ENCODE measurements at places on chromosomes 5 and 9. TPM values are rescaled to one million over a fixed set of nuclear protein-coding genes. Genes with fewer than 3 reads are reported as not detected.

OCLN gene
- total RNA-seq: 18.2 TPM

SPINK6 gene
- not detected for total RNA-seq

LURAP1L gene
- 34.5 TPM for total RNA-seq

BOD1 gene
- total RNA-seq: 37.6 TPM

PLEKHG4B gene
- total RNA-seq: 3.7 TPM

MYMK gene
- 1.2 TPM for total RNA-seq

DNA sequence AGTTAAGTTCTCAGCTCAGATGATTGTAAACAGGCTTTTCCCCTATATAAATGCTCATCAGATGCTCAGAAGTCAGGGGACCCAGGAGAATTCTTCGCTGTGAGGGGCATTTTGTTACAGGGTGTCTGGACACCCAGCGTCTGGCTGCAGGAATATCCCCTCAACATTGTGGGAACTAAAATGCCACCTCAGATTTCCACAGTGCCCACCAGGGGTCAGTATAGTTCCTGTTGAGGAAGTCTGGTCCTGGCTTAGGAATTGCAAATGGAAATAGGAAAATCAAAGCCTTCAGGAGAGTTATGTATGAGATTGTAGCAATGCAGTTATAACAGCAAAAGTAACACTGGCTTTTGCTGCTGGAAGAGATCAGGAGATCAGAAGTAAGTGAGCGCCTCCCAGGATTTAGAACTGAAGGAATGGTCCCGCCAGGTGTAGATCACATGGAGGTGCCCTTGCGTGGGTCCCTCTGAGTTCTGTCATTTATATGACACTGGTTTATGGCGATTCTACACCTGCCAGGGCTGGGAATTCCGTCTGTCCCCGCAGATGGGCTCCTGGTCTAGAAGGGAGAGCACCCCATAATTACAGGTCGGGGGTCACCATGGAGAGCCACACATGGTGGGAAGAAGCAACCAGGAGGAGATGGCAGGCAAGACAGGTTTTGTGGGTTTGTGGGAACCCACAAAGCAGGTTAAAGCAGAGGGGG, 47.1 kb upstream of the CTSL start:
- peak; percentile 43 for DNase-seq

DNA sequence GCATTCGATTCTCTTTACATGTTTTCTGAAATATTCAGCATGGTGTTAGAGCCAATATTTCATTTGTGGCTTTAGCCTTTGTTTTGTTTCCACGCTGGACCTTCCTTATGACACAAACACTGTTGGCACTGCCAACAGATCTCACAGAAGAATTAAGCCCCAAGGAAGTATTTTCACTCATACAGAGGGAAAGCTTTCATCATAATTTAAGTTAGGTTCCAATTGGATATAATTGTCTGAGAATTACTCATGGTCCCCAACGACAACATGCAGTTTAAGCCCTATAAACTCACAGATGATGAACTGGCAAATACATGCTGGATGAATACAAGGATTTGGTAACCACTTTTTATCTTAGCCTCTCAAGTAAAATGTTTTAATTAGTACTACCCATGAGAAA, 259.5 kb downstream of the EBF1 start:
- DNase-seq: no peak

DNA sequence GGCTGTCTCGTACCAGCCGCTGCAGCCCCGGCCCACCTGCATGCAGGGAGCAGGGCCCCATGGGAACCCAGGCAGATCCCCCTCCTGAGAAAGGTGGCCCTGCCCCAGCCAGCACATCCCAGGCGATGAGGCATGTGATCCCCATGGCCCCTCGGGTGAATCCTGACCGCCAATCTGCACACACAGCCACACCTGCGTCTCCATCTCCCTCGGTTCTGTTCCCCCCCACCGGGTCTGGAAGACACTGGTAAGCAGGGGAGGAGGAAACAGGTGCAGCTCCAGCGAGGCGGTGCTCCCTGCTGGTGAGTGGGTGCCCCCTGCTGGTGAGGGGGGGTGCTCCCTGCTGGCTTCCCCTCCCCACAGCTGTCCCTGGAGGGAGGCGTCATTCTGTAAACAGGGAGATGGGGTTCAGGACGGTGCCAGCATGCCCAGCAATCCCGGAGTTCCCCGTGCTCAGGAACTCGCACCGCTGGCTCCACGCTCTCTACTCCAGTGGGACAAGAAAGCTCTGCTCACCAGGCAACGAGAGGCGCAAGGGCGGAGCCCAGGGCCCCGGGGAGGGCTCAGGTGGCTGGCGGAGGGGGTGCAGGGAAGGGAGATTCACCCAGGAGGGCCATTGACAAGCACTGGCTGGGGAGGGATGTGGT, 28.4 kb upstream of the SLC12A7 start:
- DNase-seq: no peak

DNA sequence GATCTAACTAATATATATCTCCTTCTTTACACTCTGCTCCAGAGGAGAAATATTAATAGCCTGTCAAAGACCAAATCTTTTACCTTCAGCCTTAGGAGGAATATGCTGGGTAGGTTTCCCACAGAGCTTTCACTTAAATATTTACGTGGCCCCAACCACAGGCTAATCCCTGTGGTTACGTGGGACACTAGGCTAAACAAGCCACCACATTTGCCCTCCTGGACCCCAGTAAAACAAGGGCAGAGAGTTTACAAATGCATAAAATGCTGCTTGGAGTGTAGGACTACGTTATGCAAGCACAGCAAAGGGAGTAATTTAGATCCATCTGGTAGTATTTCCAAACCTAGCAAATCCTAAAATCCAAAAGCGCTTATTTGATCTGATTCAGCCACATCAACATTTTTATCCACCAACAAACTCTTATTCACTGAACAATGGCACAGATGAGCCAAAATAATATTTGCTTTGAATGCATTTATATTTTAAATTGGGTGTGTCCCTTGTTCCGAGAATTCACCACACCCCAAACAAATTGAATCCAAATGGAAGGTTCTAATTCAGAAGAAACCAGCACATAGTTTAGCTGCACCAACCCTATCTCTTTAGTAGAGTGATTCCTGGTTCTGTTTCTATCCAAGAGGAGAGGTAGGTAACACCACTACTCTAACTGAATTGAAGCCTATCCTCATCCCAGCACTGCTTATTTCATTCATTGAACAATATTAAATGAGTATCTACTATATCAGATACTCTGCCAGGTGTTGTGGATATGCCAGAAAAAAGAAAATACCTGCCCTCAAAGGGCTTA, 179.0 kb downstream of the TSSK1B start:
- no peak for DNase-seq

DNA sequence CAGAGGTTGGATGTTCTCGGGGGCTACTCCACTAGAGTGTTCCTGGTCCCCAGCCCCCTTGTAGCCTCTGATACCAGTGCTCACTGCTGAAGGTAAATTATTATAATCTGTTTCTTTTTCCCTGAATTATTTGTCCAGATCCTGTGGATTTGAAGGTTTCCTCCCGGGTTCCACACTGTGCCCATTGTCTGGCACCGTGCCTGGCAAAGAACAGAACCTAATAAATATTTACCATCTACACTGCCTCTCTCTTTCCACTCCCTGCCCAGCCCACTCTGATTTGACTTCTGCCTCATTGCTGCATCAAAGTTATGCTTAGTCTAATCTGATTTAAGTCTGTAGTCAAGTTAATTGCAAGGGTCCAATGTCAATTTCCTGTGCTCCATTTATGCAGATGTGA, 322.9 kb downstream of the NTRK2 start:
- DNase-seq: no peak

- no peak for DNase-seq
Observed at GRCh38 chr5:18379189-18379588, 744.9 kb downstream of the TAF11L14 start.

GRCh38 chr5:63247651-63248050, 669.0 kb downstream of the LRRC70 start:
- no peak for DNase-seq

DNA sequence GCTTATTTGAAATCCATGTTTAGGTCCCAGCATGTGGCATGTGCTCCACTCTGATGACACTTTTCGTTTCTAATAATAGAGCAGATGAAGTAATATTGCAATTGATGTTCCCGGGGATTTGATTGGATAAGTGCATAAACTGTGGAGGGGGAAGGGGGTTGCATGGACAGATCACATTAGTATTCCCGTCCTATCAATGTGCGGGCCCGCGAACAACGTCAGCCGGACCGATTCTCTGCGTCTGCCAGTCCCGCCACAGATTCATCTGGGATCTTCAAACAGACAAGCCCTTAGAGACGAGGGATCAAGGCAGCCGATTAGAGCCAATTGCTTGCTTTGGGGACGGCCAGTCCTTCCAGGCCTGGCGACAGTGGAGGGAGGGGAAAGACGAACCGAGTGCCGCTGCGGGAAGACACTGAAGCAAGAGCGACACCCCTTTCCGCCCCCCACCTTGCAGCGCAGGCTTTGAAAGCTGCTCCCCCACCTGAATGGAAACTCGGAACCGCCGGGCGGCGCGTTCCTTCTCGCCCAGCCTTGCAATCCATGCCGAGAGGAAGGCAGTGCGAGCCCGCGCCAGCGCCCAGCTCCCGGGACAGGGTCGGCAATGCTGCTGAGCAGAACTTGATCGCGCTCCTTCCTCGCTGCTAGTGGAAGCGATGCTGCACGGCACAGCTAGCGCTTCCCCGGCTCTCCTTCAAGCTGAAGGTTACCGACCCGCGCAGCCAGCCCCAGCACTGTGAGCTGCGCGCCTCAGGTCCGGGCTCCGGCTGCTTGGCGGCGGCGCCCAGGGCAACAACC, at the start of gene RGS7BP:
TSS of gene RGS7BP (plus strand) at position 247 of the 798 bp plus-strand sequence. CDS start 610 bp downstream, outside the sequence.
- no peak for DNase-seq

- DNase-seq: no peak
Observed at GRCh38 chr9:17739736-17740135, 160.9 kb downstream of the SH3GL2 start.

- DNase-seq: no peak
Observed at GRCh38 chr9:111890334-111890733, 6.3 kb upstream of the UGCG start.

DNA sequence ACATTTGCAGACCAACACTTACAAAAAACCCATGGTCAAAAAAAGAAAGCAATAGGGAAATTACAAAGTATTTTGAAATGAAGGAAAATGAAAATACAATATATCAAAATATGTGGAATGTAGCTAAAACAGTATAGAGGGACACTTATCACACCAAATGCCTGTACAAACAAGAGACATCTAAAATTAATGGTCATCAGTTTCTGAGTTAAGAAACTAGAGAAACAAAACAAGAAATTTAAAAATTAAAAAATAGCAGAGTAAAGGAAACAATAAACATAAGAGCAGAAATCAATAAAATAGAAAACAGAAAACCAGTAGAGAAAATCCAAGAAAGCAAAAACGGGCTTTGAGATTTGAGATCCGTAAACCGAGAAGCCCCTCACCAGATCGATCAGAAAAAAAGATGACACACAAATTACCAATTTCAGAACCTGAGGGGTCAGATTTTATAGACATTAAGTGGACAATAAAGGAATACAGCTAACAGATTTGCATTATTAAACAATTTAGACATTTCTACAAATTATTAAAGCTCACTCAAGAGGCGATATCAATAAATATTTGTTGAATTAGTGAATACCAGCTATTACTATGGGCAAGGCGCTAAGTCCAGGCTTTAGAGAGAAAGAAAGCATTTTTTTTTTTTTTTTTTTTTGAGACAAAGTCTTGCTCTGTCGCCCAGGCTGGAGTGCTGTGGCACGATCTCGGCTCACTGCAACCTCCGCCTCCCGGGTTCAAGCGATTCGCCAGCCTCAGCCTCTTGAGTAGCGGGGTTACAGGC, 1.0 kb upstream of the TENT2 start:
- DNase-seq: no peak

GRCh38 chr5:173573126-173573960, 43.1 kb downstream of the BOD1 start:
- DNase-seq: no peak

GRCh38 chr5:77280036-77280435, 69.6 kb downstream of the PDE8B start:
- DNase-seq: no peak

GRCh38 chr5:179886190-179886911, 21.3 kb downstream of the TBC1D9B start:
- no peak for DNase-seq

DNA sequence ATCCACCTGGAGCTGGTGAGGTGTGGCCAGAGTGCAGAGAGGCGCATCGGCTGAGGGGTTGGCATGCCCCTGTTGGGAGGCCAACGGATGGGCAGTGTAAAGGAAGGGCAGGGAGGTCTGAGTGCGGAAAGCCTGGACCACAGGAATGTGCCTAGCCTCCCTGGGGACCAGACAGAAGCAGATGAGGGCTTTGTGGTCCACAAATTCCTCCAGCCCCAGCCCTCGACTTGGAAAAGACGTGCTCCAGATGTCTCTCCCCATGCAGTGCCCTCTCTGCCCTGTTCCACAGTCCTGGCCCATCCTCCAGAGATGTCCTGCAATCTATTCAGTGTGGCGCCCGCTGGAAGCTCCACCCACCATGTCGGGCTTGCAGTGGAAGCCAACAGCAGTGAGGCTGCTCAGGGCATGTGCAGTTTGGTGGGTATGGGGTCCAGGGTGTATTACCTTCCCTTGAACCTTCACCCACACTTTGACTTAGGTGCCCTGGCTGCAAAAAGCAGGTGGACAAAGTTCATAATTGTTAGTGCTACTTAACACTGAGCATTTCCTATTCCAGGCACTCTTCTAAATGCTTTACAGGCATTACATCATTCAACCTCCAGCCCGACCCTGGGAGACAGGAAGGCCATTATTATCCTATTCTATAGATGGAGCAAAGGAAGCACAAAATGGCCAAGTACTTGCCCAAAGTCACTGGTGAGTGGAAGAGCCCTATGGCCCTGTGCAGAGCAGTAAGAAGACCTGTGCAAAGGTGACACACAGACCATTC, 120.2 kb upstream of the SLC25A48 start:
- no peak for DNase-seq

- no peak for DNase-seq
Observed at GRCh38 chr9:38067859-38068681, 957 bp downstream of the SHB start.

- DNase-seq: no peak
Observed at GRCh38 chr5:58490402-58491050, 709 bp upstream of the GAPT start.

DNA sequence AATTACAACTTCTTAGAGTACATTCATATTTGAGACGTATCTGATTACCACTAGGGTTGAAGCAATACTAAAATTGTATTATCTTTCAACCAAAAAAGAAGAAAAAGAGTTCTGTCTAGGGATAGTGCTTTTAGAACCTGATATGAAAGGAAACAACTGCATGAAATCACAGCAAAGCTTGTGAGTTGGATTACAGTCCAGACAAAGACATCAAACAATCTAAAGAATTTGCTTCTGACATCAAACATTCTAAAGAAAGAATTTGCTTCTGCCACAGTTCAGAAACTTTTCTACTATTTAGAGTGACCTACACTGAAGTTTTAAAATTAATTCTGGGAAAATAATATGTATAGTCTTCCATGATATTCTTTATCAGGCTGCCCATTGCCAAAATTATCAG, 1141.1 kb upstream of the ACO1 start:
- no peak for DNase-seq

- DNase-seq: no peak
Observed at GRCh38 chr5:156981481-156981880, 18.5 kb upstream of the TIMD4 start.

- DNase-seq: no peak
Observed at GRCh38 chr9:111842313-111842712, 47.6 kb upstream of the SHOC1 start.

- no peak for DNase-seq
Observed at GRCh38 chr9:2320114-2320513, 301.5 kb upstream of the VLDLR start.

Measured in urinary bladder (tissue), 4 donors.